ENCODE measurements at places on chromosomes 5 and 9. TPM values are rescaled to one million over a fixed set of nuclear protein-coding genes. Genes with fewer than 3 reads are reported as not detected.

CD14 gene
- 17.1 TPM for total RNA-seq

DNA sequence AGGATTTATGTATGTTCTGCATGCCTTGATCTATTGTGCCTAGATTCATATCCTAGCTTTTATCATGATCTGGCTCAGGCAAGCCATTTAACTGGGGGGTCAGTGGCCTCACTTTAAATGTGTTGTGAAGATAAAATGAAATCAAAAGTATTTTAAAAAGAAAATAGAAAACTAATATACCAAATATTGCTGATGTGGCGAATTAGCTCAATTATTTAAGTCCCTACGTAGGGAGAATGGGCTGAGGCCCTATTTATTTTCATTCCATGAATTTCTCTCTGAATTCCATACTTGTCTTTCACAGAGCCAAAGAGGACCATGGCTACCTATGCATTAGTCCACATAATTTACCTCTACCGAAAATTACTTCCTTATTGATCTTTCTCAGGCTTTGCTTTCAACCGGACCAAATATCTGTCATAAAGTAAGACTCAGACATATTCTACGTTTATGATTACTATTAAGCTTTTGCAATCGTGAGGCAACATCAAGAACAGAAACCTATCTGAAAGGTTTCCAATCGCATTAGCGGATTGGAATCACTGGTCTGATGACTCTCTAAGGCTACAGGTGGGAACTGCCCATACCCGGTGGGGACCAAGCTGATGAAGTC, 1.7 kb downstream of the MBLAC2 start:
- no peaks in the 10 kb centered on the region for H3K27me3 ChIP-seq
- no peaks in the 10 kb centered on the region for H3K4me1 ChIP-seq
- no peaks in the 10 kb centered on the region for H3K36me3 ChIP-seq
- no peak for DNase-seq
- H3K27ac ChIP-seq = no peak overlapping the region
- peak overlapping the region; percentile 82 for H3K4me3 ChIP-seq

ENG gene
- 76.8 TPM for total RNA-seq

- DNase-seq = no peak
- H3K27me3 ChIP-seq = no peaks in the 10 kb centered on the region
Measured at GRCh38 chr5:142015781-142016533, 3.1 kb upstream of the GNPDA1 start.

GRCh38 chr5:71960195-71960594, 147.1 kb upstream of the MAP1B start:
- H3K4me1 ChIP-seq = no peaks in the 10 kb centered on the region
- no peaks in the 10 kb centered on the region for H3K36me3 ChIP-seq
- H3K27me3 ChIP-seq = no peaks in the 10 kb centered on the region
- no peak for DNase-seq
- no peak overlapping the region for H3K27ac ChIP-seq
- H3K4me3 ChIP-seq = no peak overlapping the region

DNA sequence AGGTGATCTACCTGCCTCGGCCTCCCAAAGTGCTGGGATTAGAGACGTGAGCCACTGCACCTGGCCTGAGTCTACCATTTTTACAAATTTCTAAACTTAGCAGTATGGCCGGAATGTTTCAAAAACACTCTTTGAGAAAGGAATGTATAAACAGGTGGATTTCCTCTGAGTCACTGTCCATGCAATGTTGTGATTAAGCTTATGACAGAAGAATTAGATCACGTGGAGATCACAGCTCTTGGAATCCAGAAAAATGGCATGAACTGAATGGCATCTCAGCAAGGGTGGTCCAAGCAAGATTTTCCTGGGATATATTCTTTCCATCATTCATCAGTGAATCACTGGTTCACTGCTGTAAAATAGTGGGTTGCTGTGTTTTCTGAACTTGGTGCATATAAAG, 865.0 kb downstream of the PTPRD start:
- no peaks in the 10 kb centered on the region for H3K27me3 ChIP-seq
- DNase-seq = no peak
- no peak overlapping the region for H3K4me3 ChIP-seq
- H3K4me1 ChIP-seq = no peaks in the 10 kb centered on the region

- no peak overlapping the region for H3K4me3 ChIP-seq
- H3K4me1 ChIP-seq = no peaks in the 10 kb centered on the region
- H3K36me3 ChIP-seq = no peaks in the 10 kb centered on the region
- H3K27ac ChIP-seq = no peak overlapping the region
Measured at GRCh38 chr5:97019435-97020117, 83.7 kb downstream of the LNPEP start.
